Stimulated activated CD8-positive, alpha-beta memory T cell treated with anti-CD3 and anti-CD28 coated beads, Interleukin-7, amount 100 ng/mL, for 1 hour (primary cell): ENCODE measurements at places on chromosomes 3 and 15.

DNA sequence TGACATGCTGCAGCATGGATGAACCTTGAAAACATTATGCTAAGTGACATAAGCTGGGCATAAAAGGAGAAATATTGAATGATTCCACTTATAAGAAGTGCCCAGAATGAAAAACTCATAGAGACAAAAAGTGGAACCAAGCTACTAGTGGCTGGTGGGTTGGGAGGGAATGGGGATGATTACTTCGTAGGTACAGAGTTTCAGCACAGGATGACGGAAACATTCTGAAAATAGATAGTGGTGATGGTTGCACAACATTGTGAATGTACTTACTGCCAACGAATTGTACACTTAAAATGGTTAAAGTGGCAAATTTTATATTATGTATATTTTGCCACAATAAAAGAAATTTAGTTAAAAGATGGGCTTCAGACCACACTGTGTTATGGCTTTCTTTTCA, 93.6 kb downstream of the RPLP1 start:
- no peak for DNase-seq

DNA sequence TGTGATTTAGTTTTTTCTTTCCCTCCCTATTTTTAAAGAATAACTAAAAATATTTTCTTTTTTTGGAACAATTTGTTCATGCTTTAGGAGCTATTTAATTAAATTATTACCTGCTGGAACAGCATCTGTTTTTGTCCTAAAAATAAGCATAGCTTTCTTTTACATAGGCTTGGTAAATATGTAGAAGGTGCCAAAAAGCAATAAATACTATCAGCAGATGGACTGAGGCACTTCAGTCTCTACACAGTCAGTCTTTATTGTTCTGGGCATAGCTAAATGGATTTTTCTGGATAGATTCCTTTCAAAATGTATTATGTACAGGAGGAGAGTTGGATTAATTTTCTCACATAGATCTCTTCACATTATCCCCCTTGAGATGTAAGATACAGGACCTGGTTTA, 223.5 kb downstream of the NAALADL2 start:
- DNase-seq = no peak

DNA sequence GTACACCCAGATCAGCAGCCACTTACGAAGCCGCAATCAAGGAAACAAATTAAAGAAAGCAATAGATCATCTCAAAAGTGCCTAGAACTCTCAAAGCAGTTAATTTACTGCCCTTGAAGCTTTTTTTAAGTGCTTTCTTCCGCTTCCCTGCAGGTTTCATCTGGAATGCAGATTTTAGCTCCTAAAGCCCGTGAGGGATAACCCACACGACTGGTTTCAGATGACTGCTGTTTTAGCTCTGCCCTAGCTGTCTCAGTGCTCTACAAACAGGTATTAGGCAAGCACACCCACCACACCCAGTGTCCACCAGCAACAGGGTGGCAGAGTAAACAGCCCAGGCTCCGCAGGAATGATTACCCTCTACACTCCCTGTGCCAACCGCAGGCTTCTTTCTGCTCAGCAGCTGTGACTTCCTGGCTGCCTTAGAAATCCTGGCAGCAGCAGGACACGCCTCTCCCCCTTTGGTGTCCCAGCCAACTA, 126.0 kb downstream of the FMN1 start:
- DNase-seq = no peak

GRCh38 chr15:41921167-41921566, 27.3 kb upstream of the SPTBN5 start:
- DNase-seq = no peak

DNA sequence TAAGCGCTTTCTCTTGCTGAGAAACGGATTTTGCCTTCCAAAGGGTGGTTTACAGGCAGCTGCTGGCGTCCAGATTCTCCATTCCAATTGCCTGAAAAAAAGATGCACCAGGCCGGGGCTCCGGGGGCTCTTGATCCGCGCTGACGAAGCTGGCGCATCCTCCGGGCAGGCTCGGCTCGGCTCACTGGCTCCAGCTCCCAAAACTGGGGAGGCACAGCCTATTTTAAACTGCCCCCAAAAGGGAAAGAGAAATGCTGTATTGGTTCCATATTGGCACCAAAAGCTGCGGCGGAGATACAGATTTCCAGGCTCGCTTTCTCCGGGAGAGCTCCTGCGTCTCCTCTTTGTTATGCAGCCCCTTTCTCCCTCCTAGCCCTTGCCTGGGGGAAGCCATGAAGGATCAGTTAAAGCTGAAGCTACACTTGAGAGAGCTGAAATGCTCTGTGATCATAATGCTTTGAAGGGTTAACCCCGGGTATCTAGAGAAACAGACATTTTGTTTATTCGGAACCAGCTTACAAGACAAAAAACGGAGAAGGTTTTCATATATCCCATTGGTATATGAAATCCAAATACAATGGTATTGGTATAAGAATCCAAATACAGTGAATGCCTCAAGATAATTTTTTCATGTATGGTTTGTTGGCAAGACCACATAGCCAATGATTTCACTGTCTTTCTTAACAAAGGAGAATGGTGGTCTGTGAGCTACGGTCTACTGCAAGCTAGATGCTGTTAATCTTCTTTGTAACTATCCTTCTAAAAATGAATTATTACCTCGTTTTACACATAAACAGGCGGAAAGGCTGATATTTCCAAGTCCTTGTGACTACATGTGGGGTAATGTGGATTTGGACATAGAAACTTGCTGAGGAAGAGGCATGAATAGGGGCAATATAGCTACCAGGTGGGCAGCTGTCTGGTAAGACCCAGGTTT, 693 bp downstream of the CD200 start:
- DNase-seq = no peak

DNA sequence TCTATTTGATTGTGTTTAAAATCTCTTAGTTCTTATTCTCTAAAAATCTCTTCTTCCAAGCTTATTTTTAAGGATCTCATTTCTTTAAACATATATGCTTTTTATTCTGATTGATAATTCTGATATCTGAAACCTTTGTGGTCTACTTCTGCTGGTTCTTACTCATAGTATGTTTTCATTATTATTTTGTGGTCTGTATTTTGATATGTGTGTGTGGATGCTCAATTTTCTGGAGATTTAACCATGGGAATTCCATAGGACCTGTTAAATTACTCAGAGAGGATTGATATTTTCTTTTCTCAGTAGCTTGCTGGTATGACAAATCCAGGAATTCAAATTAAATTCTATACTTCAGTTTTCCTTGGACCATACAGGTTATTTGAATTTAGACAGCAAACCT, 14.7 kb upstream of the HHLA2 start:
- no peak for DNase-seq

- no peak for DNase-seq
Observed at GRCh38 chr15:41231422-41232226, 556 bp downstream of the CHP1 start.

DNA sequence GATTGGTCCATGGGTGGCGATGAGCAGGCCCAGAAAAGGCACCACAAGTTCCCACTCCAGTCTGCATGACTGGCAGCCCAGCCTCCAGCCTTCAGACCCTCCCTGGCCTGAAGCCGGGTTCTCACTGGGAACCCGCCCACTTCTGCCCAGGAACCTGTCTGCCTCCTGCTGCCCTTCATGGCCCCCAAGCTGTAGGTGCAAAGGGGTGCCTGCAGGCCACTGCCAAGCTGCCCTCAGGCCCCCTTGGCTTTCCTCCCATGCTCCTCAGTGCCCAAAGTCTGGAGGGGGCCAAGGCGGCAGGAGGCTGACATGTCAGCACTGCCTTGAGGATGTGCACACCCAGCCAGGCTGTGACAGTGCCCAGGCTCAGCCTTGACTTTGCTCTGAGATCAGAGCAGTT, 488.5 kb upstream of the THBS1 start:
- DNase-seq = no peak

GRCh38 chr3:133206921-133207320, 168.7 kb downstream of the TMEM108 start:
- DNase-seq = no peak

- no peak for DNase-seq
Observed at GRCh38 chr3:58564456-58565160, 12.6 kb downstream of the FAM107A start.

GRCh38 chr15:33142708-33143107, 51.8 kb downstream of the FMN1 start:
- no peak for DNase-seq

DNA sequence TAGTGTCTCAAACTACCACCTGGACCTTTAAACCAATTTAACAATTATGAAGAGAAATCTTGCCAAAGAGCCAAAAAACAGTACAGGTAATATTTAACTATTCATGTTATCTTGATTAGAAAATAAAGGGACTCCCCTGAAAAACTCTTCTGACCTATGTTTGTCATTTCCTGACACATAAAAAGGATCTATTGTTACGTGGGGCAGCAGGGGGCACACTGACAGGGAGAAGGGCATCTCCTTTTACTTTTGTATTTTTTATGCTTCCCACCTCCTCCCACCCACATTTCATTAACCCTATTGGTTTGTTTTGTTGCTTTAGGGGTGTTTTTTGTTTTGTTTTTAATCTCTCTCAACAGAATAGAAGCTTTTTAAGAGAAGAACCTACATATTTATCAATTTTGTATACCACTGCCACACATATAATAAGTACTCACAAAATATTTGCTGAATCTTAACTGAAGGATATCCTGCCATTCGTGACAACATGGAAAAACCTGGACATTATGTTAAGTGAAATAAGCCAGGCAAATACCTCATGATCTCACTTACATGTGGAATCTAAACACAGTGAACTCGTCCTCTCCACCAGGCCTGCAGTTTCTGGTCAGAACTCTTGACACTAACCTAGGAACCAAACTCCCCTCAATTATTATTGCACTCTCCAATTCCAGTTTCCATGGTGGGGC, 17.7 kb downstream of the STAG1 start:
- DNase-seq = no peak

DNA sequence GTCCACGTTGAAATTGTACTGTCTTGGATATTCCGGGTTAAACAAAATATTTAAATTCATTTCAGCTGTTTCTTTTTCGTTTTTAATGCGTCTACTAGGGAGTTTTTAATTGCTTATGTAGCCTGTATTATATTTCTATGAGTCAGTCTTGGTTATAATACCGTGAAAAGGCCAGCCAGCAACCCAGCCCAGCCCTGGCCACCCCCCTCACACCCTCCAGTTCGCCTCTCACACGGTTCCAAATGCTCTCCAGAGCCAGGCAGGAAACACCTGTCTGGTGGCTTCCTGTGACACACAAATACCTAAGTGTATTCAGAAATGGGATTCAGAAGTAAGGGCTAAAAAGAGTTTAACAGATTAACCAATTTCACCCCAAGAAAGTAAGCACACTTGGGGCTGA, 4.4 kb downstream of the SH3BP5 start:
- DNase-seq = no peak

DNA sequence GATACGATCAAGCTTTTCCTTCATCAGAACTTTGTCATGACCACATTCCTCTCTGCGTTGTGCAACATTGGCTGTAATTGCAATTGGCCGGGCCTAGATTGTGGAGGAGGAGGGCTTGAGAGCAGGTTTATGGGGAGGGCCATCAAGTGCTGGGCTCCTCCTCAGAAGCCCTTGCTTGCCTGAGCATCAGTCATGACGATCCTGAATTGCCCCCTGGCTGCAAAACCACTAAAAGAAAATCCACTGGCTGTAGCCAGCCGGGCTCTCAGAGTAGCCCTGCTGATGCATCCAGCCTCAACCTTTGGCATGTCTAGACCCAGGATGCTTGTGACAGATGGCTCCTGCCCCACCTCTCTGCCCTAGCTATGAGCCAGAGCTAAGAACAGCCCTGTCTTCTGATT, 13.4 kb upstream of the TRH start:
- DNase-seq = no peak

DNA sequence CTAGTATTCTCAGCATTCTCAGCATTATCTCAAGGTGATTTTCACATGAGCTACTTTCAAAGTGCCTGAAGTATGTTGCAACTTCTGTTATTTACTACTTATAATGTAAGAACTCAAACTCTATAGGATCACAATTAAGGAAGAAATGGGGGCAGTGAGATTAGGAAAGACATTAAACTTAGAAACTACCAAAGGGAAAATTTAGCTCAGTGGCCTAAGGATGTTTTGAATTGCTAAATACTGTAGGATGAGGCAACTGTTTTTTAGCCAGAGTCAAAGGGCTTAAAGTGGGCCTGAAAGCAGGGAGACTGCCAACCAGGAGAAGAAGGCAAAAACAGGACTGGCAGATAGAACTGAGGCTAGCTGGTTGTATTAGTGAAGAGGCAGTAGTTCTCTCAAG, 55.5 kb upstream of the MBNL1 start:
- DNase-seq = no peak

DNA sequence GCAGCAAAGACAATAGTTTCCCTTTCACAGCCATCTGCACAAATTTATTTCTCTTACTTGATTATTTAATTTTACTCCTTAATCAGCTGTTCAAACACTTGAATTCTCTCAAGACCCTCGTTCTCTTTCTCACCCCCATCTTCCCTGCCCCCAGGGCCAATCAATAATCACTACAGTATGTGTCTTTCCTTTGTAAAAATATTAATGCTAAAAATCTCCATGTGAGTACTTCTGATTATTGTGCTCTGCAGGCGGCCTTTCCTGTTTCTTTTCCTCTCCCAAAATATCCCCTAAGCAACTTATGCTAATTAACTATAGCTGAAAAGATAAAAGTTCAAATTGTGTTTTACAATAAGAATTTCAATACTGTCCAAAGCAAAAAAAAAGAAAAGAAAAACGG, 617.0 kb upstream of the CBLB start:
- no peak for DNase-seq

DNA sequence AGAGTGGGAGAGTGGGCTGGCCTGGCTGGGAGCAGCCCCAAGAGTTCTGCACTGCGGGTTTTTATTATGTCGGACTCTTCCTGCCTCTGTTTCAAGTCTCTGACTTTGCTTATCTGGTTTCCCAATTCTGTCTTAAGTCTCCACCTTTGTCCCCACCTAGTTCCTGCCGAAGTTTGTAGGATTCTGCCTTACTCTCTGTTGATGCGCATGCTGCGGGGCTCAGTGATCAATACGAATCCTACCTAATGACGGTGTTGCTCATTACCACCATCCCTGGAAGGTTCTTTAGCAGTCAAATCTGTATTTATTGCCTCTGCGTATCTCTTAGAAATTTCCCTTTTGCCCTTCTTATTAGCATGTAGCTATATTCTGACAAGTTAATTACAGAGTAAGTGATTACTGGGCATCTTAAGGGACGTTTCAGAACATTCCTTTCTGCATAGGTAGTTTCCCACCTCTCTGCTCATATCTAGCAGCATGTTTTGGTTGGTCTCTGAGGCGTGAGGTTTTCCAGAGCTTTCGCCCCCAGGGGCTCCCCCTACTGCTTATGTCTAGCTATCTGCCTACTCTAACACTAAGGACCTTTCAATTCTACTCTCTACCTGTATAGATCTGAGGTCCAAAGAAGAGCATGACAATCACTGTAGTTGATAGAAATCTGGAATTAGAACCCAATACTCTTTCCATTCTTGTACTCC, 236.0 kb upstream of the EIF1B start:
- no peak for DNase-seq

DNA sequence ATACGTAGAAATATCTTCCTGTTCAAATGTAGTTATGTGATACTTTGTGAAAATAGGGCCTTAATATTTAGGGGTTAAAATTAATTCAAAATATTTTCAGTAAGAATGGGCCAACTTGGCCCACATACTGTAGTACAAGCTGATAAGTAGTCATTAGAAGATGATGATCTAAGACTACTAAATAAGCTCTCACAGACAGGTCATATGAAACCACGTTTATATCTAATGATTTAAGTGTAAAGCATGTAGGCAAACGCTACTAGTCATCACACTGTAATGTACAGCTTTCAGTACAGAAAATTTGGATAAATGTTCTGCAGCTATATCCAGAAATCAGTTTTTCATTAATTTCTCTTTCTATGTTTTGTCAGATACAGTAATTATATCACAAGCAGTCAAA, 228.6 kb downstream of the UBE2E2 start:
- no peak for DNase-seq

- no peak for DNase-seq
Observed at GRCh38 chr15:62474771-62475124, 309.7 kb upstream of the C2CD4B start.

- DNase-seq = no peak
Observed at GRCh38 chr3:73475175-73475574, 149.6 kb downstream of the PDZRN3 start.
